Stimulated activated memory B cell treated with anti-CD40 and anti-IgM and Interleukin-4, amounts not matched to agents 10 μg/mL and 1 μg/mL and 100 μg/mL, for 72 hours (primary cell): ENCODE measurements at places on chromosomes 16 and 17.

DNA sequence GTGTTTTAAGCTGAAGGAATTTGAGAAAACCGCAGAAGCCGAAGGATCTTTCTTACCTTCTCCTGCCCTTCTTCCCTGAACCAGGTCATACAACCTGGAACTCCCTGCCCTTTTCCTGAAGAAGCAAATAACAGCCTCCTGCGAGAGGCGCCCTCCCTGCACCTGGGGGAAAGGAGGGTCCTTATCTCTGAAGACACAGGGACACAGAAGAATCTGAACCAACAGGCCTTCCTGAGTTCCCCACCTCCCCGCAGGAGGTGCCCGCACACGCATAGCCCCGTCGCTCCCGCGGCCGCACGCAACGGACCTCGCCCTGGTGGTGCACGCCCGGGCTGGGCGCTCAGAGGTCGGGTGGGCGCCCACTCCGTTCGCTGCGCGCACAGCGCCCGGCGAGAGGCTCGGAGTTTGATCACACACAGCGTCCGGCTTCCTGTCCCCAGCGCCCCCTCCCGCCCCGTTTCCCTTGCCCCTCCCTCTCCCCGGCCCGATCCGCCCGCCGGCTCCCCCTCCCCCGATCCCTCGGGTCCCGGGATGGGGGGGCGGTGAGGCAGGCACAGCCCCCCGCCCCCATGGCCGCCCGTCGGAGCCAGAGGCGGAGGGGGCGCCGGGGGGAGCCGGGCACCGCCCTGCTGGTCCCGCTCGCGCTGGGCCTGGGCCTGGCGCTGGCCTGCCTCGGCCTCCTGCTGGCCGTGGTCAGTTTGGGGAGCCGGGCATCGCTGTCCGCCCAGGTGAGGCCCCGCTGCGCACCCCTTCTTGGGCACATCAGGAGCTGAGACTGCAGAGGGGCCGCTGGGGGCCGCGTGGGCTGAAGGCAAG is at the start of gene TNFSF12:
Gene TNFSF12 (plus strand): TSS at position 474 of the 816 bp plus-strand sequence. CDS start 96 bp downstream, at position 570.
- ATAC-seq = peak; percentile 75

DNA sequence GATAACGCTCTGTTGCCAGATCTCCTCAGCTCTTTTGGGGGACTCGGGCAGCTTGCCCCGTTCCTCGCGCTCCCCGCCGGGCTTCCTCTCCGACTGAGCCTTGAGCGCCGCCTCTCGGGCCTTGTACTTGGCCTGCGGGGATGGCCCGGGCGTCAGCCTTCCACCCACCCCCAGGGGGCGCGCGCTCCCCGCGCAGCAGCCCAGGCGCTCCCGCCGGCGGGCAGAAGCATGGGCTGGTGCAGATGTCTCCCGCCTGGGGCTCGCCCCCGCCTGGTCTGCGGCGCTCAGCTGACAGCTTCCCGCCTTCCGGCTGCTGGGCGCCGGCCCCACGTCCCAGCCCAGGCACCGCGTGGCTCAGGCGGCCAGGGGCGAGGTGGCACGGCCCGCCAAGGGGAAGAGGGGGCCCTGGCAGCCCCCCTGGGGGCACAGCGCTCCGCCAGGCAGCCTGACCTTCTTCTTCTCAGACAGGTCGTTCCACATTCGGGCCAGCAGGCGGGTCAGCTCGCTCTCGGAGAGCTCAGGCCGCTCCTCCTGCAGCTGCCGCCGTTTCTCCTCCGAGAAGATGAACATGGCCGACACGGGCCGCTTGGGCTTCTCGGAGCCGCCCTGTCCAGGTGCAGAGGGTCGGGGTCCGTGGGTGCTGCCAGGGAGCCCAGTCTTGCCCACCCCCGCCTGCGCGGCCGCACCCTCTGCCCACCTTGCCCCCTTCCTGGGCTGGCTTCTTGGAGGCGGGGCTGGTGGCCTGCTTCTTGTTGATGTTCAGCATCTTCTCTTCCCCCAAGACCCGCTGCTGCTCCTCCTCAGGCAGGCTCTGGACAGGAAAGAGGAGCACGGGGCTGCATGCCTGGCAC is 8.9 kb downstream of the UBTF start:
- peak; percentile 98 for ATAC-seq

DNA sequence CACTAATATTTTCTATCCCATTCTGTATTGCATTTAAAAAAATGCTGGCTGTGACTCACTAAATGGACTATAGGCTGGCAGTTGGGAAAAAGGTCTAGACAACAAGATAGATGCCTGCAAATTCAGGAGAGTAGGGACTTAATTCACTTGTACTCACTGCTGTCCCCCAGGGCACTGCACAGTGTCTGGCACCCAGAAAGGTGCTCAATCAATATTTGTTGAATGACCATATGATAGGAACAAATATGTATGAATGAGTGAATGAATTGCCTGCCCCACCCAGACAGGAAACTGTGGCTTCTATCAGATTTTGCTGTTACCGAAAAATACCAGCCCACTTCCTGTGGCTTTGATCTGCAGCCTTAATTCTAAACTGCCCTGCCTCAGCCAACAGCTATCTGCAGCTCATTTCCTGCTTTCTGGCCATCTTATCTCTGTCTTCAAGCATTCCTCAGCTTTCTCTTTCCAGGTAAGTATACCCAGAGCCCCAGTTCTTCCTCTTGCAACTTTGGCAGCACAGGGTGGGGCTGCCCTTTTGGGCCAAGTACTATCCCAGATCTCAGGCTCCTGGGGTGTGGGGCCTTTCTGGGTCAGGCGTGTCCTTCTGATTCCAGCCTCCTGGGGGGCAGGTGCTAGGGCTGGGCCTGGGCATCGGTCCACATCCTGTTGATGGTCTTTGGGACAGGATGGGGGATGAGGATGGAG is 15.3 kb upstream of the TNS4 start:
- ATAC-seq = peak; percentile 89

GRCh38 chr17:74119965-74120364 is 83.5 kb upstream of the RPL38 start:
- ATAC-seq = no peak

DNA sequence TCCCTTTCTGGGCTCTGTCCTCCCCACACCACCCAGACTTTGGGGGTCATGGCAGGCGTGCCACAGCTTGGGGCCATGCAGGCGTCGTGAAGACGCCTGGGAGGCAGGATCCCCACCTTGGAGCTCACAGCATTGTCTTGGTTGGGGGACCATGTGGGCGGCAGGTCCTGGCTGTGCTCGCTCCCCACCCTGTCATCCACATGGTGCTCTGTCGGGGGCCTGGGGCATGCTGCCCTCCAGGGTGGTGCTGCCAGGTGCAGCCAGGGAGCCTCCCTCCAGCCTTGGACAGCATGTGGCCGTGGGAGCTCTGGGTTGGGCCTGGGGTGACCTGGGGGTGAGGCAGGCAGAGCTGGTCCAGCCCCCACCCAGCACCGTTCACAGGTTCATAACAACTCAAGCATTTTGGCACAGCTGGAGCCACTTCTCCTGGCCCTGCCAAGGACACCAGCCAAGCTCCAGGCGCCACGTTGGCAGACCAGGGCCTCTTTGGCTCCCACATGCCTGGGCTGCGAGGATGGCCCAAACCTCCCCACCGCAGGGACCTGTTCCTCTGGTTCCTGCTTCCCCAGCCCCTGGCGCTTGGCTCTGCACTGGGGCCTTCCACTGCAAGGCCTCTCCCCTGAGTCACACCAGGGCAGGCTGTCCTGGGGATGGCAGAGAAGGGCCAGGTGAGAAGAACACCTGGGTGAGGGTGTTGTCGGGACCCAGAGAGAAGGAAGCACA is 15.1 kb upstream of the ATP6V0C start:
- ATAC-seq = no peak

DNA sequence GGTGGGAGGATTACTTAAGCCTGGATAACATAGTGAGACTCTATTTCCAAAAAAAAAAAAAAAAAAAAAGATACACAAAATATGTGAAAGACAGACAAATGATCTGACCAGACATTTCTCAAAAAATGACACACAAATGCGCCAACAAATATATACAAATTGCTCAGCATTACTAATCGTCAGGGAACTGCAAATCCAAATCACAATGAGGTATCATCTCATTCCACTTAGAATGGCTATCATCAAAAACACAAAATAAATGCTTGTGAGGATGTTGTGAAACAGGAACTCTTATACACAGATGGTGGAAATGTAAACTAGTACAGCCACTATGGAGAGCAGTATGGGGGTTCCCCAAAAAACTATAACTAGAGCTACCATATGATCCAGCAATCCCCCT is 62.4 kb downstream of the STX8 start:
- ATAC-seq = no peak

DNA sequence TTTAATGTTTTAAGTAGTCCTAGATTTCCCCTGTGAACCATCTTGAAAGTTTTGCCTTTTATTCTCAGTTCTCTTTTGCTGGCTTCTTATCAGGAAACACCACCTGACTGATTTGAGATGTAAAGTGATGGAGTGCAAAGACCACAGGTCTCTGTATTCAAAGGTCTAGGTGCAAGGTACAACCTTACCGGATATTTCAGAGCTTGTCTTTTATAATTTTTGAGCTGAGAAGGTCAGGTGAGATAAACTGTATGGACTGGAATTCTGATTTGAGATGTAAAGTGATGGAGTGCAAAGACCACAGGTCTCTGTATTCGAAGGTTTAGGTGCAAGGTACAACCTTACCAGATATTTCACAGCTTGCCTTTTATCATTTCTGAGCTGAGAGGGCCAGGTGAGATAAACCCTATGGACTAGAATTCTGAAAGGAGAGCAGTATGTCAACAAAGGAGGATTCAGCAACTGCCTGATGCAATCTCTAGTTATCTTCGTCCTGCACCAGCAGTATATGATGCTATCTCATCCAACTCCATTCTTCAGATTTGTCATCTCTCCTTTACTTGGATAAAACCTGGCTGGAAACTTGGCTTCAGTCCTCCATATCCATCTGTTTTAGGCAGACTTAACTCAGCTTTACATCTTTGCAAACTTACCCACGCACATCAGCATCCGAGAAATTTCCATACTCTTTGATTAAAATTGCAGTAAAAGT is 64.3 kb downstream of the CENPV start:
- no peak for ATAC-seq

DNA sequence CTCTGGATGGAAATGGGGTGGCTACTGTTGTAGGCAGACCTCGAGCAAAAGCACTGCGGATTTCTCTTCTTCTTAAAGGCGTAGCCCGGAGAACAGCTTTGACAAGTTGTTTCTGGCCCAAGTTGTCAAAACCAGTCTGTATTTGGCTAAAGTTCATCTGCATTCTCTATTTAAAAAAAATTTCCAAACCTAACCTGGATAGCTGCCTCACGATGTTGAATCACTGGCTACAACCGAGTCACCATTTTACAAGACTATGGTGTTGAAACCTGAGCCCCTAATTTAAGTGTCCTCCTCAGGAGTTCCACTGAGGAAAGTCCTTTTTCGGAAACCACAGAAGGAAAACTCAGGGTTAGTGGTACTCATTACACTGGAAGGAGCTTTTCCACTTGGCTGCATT is 1.5 kb downstream of the SLC16A6 start:
- ATAC-seq = no peak

GRCh38 chr16:60818465-60818864 is 1217.8 kb downstream of the CDH8 start:
- no peak for ATAC-seq

DNA sequence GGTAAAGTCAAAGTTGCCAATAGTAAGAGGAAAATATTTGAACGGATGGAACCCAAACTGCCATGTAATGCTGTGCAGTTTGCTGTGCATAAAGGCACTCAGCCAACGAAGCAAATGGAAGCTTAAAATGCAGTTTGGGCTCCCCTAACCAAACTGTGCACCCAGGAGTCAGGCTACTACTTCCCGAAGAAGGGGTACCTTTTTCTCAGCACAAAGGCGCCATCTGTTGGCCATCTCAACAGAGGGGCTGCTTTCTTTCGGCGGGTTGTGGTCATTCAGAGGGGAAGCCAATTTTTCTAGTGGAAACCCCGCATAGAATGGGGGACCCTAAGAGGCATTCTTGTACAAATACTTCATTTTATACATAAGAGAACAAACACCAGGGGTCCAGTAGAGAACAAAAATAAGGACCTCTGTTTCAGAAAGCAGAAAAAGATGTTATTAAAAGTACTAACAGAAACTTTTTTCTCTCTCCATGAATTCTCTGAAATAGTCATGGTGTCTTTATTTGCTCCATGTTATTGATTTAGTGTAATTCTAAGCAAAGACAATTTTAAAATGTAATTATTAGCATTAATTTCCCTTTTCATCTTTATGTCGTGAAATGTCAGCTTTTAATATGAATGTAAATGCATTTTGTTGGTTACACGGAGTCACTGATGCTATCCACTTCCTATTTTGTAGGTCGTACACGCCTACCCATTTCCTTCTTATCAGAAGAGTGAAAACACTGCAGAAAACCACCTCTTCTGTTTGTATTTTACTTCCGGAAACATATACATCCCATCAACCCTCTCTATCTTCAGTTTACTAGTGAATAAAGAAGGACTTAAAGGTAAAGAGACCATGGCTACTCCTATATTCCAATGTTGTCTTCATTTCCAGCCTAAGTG is 453.3 kb downstream of the KCNJ2 start:
- ATAC-seq = no peak

DNA sequence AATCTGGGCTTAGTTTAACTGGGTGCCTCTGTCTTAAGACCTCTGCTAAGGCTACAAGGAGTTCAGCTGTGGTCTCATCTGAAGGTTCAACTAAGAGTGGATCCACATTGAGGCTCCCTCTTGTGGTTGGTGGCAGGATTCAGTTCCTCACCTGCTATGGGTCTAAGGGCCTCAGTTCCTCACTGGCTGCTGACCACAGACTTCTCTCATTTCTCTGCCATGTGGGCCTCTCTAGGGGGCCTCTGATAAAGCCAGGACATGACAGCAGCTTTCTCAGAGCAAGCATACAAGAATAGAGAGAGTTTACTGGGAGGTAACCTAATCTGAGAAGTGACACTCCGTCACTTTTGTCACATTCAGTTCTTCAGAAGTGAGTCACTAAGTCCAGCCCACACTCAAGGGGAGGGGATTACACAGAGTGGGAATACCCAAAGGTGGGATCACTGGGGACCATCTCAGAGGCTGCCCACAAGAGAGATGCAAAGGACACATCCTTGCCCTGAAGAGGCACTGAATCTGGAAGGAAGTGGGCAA is 19.2 kb upstream of the ABAT start:
- peak; percentile 96 for ATAC-seq

DNA sequence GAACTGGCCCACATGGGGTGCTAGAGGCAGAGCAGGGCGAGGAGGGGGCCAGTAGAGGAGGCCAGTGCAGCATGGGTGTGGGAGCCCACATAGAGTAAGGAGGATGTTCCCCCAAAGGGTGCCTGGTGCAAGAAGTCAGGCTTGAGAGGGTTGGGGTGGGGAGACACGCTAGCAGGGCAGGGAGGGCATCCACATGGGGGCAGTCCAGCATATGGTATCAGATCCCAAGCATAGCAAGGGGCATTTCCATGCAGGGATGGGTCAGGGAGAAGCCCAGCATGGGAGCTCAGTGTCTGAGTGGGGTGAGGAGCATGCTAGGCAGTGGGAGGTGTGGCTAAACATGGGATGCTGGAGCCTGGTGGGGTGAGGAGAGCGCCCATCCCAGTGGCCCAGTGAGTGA is 213.7 kb downstream of the COPRS start:
- peak; percentile 24 for ATAC-seq
